ENCODE measurements at places on chromosomes 7 and 10.

DNA sequence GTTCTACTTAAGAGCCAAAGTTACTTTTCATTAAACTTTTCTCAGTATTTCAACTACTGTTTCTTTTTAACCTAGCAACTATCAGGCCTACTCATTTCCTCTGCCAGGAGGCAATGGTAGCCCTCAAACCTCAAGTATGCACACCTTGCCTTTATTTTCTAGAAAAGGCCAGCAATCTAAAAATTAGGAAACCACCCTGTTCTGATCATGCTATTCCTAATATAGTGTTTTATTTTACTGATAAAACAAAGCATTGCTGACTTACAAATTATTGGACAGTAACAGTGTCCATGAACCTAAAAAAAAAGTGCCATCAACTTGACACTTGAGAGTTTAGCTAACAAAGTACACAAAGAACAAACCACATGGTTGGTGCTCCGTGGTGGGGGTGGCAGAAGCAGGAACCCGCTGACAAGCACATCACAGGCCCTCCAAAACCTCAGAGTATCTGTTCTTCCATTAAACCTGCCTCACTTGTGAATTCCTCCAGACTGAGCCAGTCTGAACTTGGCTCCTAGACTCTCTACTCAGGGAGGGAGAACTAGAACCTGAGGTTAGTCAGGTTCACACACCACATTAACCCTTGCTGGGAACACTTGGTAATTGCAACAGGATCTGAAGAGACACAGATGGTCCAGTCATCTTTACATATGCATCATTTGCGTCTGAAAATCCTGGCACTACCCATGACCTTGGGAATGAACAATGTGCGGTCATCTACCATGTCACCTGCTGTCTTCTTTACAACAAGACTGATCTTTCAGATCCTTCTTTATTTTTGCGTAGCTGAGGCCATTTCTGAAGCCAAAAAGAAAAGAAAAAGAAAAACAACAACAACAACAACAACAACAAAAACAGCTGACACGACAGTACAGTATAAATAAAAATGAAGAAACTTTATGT is 31.9 kb downstream of the PIP4K2A start:
- no peak for DNase-seq

DNA sequence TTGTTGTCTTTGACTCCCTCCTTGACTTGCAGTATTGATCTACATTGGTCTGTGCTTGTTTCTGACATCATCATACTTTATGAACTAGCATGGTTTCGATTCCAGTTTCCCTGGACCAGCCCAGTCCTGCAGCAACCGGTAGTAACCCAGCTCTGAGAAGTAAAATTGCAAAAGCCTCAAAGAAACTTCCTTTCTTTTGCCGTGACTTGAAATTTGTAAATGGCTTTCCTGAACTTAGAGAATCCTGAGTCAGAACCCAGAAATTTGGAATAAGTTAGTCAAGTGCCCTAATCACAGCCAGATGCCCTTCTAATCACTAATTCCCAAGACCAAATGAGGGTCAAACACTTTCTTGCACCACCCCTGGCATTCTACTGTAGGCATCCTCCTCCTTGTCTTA is 15.0 kb downstream of the TAS2R60 start:
- no peak for DNase-seq

GRCh38 chr10:16509996-16510395 is 11.7 kb downstream of the C1QL3 start:
- DNase-seq, result no peak

- DNase-seq, result no peak
Observed at GRCh38 chr10:88080213-88080612, 216.8 kb downstream of the PTEN start.

- DNase-seq, result no peak
Observed at GRCh38 chr7:139610595-139610994, 87.1 kb downstream of the CLEC2L start.

DNA sequence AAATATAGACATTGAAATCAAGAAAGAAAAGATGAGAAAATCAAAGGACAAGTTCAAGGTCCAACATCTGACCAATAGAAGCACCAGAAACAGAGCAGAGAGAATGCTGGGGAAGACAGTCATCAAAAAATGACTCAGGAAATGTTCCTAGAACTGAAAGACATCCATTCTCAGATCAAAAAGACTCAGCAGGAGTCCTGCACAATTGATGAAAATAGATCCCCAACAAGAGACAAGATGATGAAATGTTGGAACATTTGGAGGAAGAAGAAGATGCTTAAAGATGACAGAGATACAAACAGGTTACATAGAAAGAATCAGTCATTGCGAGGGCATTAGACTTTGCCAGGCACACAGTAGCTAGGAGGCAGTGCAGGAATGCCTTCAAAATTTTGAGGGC is 30.0 kb upstream of the EIF5AL1 start:
- DNase-seq, result no peak

DNA sequence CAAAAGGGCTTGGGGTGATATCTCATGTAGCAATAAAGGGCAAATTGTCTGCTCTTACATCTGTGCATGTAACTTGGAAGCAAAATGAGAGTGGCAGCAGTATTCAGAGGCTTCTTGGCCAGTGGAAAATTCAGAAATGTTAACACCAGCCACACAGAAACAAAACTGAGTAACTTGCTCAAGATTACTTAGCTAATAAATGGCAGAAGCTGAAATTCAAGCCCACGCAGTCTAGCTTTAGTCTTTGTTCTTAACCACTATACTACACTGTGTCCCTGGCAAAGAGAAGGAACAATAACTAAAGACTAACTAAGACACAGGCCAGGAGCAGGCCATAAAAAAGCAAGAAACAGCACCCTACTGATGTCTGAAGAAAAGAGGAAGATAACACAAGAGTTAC is 185.9 kb upstream of the ASAH2 start:
- no peak for DNase-seq

GRCh38 chr7:44914992-44915607 is 29.8 kb upstream of the PURB start:
- no peak for DNase-seq

DNA sequence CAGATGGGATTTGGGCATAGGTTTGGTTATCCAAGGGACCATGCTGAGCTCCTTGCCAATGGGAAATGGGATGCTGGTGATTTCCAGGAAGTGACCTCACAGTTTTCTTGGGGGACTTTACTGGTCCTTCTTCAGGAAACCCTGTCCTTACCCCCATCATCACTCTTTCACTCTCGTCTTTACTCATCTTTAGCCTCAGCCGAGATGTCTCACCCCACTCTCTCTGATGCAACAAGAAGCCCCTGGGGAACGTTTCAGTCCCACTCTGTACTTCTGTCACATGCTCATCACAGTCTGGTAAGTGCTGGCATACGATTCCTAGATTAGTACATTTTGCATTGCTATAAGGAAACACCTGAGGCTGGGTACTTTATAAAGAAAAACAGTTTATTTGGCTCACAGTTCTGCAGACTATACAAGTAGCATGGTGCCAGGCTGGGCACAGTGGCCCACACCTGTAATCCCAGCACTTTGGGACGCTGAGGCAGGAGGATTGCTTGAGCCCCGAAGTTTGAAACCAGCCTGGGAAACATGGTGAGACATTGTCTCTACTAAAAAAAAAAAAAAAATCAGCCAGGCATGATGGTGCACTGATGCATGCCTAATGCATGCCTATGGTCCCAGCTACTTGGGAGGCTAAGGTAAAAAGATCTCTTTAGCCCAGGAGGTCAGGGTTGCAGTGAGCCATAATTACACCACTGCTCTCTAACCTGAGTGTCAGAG is 63.5 kb upstream of the VKORC1L1 start:
- no peak for DNase-seq

DNA sequence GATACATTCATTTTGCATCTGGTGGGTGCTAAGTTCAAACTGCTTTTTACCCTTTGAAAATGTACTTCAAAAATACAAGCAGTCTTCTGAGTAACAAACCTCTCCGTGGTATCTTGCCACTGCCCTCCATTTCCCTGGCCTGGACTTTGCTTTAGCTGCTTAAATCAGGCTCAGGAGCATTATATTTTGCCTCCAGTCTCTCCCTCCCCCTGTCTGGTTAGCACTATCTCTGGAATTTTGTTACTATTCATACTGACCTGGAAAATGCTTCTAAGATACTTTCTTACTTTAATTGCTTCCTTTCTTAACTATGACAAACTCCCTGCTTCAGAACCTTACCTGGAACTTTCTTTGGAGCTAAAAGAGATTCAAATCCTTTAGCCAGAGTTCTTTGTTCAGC is 369.8 kb downstream of the GFRA1 start:
- no peak for DNase-seq

- no peak for DNase-seq
Observed at GRCh38 chr7:149821191-149822148, 16.7 kb upstream of the ZNF862 start.

GRCh38 chr10:13365831-13366230 is 17.7 kb upstream of the SEPHS1 start:
- no peak for DNase-seq

DNA sequence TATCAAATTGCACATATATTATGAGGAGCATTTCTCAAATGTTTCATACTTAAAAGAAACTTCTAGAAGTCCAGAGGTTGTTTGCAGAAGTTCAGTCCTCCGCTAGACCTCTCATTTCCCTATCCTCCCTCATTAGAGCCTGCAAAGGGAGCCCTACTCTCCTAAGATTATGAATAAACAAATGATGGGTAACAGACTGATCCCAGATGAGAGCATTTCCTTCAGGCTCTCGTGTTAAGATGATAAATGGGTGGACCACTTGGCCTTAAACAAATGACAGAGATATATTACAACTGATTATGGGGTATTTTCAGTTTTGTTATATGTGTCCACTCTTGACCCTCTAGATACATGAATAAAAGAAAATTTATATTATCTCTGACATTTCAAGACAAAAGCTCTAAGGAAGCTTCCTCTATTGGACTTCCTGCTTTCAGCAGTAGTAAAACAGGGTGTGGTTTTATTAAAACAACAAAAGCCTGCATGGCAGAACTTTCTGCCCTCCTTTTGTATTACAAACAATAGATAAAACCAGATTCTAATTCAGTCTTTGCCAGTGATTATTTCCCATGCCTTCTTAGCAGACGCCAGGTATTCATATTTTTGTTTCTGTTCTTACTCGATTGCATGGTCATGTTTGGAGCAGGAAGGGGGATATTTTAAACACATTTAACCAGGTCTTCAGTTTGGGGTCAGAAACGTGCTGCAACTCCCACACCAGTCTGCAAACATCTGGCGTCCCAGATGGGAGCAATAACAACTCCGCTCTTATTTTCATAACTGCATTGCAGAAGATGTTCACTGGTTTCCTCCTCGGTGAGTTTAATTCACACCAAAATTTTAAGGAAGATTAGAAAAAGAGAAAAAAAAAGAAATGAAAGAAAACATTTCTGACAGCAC is 52.4 kb upstream of the FAM204A start:
- DNase-seq, result no peak

DNA sequence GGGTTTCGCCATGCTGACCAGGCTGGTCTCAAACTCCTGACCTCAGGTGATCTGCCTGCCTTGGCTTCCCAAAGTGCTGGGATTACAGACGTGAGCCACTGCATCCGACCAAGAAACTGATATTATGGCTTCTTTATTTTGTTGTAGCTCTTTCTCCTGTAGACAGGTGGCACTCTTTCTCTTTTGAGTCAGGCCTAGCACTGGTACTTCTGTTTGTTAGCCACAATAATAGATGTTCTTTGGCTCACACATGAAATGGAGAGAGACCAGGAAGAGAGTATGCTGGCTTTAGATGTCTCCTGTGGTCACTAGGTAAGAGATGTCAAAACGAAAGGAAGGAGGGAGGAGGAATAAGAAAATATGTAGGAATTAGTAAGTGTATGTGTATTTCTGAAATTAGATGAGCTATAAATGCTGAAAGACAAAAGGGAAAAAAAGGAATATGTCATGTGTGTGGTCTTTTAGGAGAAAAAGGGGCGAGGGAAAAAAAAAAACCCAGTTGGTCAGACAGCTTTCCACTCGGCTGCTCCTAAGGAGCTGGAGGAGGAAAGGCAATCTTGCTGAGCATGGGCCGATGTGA is 78.7 kb downstream of the CLEC2L start:
- DNase-seq, result no peak

DNA sequence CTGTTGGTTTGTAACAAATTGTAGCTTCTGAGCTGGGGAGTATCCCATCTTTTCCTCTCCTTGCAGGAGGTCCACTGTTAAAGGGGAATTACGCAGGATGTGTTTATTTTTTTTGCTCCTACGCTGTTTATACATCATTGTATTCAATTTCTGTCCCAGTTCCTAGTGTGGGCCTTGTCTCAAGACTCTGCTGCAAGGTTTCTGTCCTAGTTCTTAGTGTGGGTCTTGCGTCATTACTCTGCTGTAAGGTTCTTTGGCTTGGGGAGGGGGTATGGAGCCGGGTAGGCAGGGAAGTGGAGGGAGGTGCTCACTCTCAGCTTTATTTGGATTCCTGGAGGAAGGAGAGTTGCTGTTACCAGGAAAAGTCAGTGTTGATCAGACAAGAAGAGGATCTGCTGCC is 64.0 kb upstream of the TRIM8 start:
- DNase-seq, result no peak

- no peak for DNase-seq
Observed at GRCh38 chr10:89092981-89093380, 102.4 kb downstream of the FAS start.

GRCh38 chr7:158113321-158114025 is 474.1 kb downstream of the PTPRN2 start:
- DNase-seq, result no peak
